ENCODE measurements at places on chromosomes 16 and 17. TPM values are rescaled to one million over a fixed set of nuclear protein-coding genes. Genes with fewer than 3 reads are reported as not detected.

GRCh38 chr17:22453181-22453580 is 760.9 kb downstream of the KCNJ18 start:
- DNase-seq = no peak

- DNase-seq = no peak
Observed at GRCh38 chr16:24689128-24689527, 40.3 kb upstream of the TNRC6A start.

DNA sequence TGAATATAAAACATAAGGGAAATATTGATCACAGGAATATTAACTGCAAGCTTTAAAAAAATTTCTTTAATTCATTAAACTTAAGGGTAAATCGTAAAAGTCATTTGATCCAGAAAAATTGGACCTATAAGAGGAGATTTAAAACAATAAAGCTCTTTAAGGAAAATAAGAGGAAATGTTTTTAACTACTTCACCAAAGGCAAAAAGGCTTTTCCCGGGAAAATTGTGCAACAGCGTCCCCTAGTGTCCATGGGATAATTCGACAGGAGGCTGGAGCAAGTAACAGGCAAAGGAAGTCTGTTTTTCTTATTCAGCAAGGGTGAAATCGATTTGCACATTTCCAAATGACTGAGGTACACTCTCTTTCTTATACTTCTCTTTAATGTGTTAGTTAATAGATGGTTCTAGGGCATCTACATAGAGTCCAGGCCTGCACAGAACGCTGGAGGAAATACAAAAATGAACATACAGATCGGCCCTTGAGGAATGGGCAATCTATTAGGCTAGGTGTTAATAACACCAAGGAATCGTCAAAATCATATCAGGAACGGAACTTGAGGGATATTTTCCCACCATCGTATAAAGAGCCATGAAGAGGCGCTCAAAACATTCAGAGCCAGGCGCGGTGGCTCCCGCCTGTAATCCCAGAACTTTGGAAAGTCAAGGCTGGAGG is 61.4 kb downstream of the ZNF18 start:
- DNase-seq = peak; percentile 57

- DNase-seq = no peak
Observed at GRCh38 chr17:77148940-77149510, 8.3 kb downstream of the SEC14L1 start.

- DNase-seq = no peak
Observed at GRCh38 chr17:79720705-79721292, 9.9 kb upstream of the ENPP7 start.

GRCh38 chr16:4869147-4869805 is 22.0 kb downstream of the UBN1 start:
- DNase-seq = no peak

GRCh38 chr17:43905400-43905984 is 1.8 kb downstream of the MPP2 start:
- no peak for DNase-seq

DNA sequence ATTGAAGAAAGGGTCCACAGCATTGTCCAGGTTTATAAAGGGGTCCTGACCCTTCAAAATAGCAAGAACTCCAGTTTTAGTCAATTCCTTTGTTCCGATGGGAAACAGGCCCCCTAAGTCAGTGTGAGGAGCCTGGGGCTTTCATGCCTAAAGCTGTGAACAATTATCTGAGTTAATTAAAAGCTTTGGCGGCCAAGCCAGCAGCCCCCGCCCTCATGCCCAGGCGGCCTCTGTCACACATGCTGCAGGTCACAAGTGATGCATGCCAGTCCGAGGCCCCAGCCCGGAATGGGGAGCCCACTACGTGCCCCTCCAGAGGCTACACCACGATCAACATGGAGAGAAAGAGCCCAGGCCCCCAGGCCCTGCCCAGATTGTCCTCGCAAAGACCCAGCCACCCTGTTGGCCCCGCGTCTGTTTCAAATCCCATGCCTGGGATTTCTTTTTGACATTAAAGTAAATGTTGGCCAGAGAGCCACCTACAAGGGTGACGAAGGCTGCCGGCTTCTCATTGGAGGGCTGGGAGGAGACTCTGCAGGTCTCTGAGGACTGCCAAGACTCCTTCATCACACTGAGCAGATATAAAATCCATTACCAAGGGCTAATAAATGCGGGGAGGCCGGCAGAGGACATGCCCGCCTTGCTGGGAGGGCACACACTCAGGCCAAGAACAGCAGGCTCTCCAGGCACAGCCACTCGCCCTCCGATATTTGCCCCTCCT is 14.5 kb upstream of the PITPNM3 start:
- DNase-seq = no peak

GRCh38 chr17:42507671-42508070 is 28.4 kb upstream of the NAGLU start:
- DNase-seq = no peak

Gene METRN
- total RNA-seq = 56.8 TPM

Gene TMEM238L
- not detected for total RNA-seq

Gene GAST
- not detected for total RNA-seq

Gene PHOSPHO1
- total RNA-seq = 0.41 TPM

Gene MYOCD
- total RNA-seq = 38.7 TPM

Gene ITGAL
- 3.3 TPM for total RNA-seq

Gene FBXW10
- not detected for total RNA-seq

All from left cardiac atrium (tissue), 4 donors.